ENCODE measurements at places on chromosomes 13 and 19.

DNA sequence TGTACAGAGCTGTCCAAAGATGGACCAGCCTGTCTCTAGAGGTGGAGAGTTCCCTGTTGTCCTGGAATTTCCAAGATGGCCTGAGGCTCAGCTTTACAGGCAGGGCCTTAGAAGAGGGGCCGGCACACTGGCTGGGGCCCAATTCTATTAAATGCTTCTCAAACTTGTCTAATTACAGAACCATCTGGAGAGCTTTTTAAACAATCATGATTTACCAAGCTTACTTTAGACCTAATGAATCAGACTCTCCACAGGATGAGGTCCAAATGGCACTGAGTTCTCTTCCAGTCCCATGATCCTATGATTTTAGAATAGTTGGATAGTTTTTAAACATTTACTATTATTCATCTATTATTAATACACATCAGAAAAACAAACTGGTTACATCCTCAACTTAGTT, 123.5 kb downstream of the DNAJC3 start:
- DNase-seq: no peak

GRCh38 chr19:16441661-16442162, 30.1 kb downstream of the EPS15L1 start:
- no peak for DNase-seq

DNA sequence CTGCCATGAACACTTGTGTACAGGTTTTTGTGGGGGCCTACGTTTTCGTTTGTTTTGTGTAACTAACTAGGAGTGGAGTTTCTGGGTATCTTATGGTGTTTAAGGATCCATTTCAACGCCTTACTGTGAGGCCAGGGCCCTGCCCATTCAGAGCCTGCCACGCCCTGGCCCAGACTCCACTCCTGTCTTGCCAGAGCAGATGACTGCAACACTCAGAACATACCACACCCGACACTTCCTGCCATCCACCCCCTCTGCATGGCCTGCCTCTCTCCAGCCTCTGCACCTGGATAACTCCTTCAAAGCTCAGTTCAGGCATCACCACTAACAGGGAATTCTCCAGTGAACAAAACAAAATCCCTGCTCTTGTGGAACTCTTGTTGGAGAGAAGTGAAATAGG, 43.2 kb downstream of the RGCC start:
- DNase-seq: peak; percentile 9

GRCh38 chr13:79896851-79897250, 415.9 kb downstream of the NDFIP2 start:
- no peak for DNase-seq

DNA sequence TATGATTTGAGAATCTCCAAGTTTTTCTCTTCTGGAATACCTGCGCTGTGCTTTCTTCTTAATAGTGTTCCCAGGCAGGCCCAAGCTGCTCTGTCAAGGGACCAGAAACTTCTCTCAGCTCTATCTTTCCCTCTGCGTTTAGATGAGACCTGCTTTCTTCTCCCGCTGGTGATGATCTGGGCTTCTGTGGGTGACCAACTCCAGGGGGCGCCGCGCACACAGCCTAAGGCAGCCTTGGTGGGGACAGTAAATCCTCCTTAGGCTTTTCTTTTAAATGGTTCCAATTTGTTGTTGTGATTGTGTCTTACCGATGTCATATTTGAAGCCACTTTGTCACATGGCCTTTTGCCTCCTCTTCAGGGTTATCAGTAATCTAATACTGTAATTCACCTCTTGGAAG, 439.4 kb upstream of the KLF12 start:
- DNase-seq: no peak

DNA sequence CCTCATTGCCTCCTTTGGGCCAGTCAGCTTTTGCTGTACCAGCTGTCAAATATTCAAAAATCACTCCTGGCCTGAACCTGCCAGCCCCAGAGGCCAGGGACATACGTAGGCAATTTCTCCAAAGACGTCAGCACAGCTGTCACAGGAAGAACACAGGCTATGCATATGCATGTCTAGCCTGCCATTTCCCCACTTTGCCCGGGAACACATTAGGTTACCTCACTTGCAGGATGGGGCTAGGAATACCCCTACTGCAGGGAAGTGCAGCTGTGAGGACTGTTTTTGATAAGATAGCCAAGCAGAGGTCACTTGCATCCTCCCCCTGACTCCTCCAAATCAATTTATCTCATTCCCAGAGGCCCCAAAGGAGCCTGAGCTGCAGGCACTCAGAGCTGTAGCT, 2.8 kb downstream of the ZNF667 start:
- DNase-seq: no peak

- no peak for DNase-seq
Measured at GRCh38 chr13:80400164-80400864, 59.4 kb upstream of the SPRY2 start.

DNA sequence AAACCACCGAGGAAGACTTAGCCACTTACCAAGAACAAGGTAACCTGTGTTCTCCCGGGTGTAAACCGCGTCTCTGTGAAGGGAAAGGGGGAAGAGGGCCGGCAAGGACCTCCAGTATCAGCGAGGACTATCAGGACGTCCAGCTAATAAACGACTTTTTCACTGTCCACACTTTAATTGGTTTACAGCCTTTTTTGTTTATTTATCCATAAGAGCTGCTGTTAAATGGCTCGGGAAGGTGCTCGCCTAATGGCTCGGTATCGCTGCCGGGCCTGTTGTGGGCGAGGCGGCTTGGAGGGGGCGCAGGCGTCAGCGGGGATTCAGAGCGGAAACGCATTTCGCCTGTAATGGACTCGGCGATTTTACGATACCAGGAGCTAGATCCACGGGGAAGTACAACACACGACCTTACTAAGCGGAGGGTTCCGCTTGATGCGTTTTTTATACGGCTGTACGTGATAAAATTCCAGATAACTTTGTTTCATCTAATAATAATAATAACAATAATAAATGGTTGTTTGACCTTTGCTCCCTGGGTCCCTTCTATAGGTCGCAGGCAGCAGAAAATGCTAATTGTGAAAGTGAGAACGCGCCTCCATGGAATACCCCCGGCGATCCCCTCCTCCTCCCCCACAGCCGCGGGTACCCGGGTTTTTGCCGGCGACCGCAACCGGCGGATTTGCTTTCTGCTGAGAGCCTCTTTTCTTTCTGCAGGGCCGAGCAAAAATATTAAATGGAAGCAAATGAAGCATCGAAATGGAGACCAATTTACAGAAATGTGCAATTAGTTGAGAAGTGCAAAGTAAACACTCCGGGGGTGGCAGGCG, 2.5 kb upstream of the PDX1 start:
- no peak for DNase-seq

GRCh38 chr19:1416014-1416841, 8.8 kb downstream of the DAZAP1 start:
- DNase-seq: no peak

GRCh38 chr19:28656644-28657043, 556.3 kb downstream of the UQCRFS1 start:
- no peak for DNase-seq

DNA sequence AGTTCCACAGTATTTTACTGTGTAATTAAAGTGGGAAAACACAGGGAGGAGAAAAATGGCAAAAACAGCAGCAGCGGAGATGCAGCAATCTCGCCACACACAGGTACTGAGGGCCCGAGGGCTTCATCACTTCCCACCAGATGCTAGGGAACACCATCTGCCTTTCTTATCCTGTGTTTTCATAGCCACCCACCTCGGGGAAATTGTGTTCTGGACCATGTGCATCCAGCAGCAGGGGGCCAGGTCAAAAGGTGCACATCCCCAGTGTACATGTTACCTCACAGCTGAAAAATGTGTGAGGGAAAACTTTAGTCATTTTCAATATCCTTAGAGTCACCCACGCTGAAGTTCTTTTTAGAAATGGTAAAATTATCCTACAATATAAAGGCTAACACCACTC, 30.2 kb downstream of the PDCD5 start:
- DNase-seq: no peak

GRCh38 chr19:11507370-11508078, 1.9 kb upstream of the ZNF653 start:
- DNase-seq: no peak

DNA sequence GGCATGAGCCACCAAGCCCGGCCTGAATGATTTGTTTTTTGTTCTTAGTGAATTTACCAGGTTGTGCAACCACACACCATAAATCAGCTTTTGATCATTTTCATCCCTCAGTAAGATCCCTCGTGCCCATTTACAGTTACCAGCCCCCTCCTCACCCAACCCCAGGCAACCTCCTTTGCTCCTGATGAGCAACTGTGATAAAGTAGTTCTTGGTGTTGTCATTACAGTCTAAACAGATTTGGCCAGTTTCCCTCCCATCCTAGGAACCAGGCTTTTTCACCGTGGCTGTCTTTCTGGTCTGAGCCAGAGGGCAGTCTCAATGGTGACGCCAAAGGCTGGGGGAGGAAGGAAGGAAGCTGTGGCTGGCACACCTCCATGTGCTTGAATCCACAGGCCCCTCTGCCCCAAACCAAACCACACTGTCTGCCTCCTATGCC, 61.2 kb upstream of the WDFY2 start:
- no peak for DNase-seq

GRCh38 chr19:30679153-30679702, 307.0 kb downstream of the ZNF536 start:
- no peak for DNase-seq

GRCh38 chr19:46328079-46328478, 18.8 kb upstream of the PPP5C start:
- DNase-seq: no peak

GRCh38 chr19:782185-782877, 14.9 kb upstream of the PTBP1 start:
- no peak for DNase-seq

DNA sequence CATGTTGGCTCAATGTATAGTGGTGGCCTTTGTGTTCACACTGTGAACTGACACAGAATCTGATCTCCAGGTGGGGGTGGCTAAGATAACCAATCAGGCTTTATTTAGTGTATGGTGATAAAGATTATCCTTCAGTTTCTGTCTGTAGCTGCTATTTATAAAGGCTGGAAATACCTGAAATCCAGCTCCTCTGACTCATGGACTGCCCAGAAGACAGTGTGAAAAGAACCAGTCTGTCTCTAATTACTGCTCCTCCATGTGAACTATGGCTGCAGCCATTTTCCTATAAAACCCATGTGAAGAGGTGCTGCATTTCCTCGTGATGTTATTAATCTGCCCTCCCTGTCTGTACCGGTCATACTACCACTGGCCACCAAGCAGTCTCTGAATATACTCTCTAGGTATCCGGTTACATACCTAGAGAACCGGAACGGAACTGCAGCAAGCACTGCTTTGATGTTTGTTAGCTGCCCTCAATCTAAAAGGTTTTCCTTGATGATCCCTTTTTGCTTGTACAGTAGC, 238.0 kb downstream of the LHFPL6 start:
- DNase-seq: no peak

- no peak for DNase-seq
Measured at GRCh38 chr19:47374876-47375693, 26.0 kb downstream of the DHX34 start.

GRCh38 chr19:35462476-35462953, 14.5 kb downstream of the FFAR2 start:
- DNase-seq: peak; percentile 57

GRCh38 chr13:31119526-31119925, 42.2 kb downstream of the HSPH1 start:
- no peak for DNase-seq

DNA sequence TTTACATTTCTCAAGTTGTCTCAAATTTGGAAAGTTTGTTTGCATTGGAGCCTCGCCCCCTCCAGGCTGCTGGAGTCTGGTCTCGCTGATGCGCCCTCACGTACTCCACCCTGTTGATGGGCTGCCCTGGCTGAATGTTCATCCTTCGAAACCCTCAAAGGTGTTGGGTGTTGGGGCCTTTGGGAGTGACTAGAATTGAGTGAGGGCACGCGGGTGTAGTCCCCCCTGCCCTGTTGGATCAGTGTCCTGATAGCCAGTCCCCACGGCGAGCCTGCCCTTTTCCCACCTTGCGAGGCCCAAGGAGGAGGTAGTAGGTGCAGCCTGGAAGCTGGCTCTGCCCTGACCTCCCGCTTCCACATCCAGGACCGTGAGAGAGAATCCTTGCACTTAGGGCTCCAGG, 14.8 kb downstream of the TFDP1 start:
- no peak for DNase-seq

GRCh38 chr13:102195566-102196462, 206.0 kb downstream of the FGF14 start:
- DNase-seq: no peak

GRCh38 chr19:3722443-3723109, 14.4 kb downstream of the TJP3 start:
- no peak for DNase-seq

GRCh38 chr13:58455094-58455493, 823.5 kb downstream of the PCDH17 start:
- no peak for DNase-seq

DNA sequence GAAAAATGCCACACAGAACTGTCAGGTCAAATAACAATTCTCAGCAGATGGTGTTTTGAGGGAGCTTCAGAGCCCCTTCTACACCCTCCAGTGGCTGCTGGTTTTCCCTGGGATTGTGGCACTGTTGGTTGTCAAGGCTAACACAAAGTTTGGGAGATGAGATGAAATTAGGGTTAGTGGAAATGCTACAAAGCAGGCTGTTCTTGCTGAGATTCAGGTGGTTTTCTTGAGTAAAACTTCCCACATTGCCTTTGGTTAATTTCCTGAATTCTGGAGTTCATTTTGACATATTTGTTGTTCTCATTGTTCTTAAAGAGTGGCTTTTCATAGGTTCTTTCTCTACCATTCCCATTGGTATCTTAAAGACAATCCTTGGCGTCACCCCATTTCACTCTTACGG, 22.1 kb downstream of the MED4 start:
- DNase-seq: no peak

DNA sequence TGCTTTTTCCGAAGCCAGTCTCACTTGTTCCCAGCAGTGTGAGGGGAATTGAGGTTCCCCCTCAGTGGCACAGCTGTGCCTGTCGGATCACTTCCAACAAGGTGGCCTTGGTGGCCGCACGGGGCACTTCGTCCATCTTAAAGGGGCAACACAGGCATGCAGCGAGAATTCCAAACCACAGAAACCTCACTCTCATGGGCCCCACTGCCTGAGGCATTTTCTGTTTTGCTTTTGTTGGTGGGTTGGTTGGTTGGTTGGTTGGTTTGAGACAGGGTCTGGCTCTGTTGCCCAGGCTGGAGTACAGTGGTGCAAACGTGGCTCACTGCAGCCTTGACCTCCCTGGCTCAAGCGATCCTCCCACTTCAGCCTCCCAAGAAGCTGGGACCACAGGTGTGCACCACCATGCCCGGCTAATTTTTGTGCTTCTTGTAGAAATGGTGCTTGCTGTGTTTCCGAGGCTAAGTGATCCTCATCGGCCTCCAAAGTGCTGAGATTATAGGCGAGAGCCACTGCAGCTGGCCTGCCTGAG, 3.7 kb upstream of the NDUFS7 start:
- DNase-seq: no peak
